ENCODE measurements at places on chromosomes 1 and 21.

GRCh38 chr21:36698385-36698980 is 432 bp upstream of the SIM2 start:
- no peak for DNase-seq

GRCh38 chr21:43864313-43864961 is 586 bp upstream of the AGPAT3 start:
- no peak for DNase-seq

DNA sequence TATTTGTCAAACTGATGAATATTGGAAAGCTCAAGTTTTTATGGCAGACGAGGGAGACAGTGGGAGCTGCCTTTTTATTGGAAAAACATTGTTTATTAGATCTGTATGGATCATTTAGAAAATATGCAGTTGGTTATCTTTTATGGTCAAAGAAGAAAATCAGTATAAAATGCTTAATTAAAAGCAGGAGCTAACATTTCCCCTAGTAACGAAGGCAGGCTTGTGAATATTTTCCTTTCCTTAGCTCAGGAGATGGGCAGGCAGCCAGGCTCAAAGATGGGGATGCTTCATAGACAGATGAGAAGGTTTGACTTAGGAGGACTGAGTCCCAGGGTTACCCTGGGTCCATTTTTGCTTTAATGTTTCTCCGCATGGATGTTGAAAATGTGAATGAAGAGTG is 26.0 kb downstream of the ROR1 start:
- DNase-seq: no peak

DNA sequence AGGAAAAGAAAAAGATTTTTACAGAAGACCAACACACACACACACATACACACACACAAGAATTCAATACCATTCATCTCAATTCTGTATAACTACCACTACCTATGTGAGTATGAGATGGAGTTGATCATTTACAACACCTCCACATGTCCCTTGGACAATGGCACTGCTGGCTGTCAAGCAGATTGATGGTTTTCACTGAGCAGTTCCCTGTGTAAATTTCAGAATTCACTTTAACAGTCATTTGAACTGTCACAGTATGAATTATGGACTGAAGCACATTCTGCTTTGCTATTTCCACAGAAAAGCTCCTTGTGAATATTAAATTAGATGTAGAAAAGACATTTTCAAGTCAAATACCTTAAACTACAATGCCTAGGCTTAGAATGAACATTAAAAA is 14.3 kb downstream of the KCNT2 start:
- DNase-seq: no peak

- no peak for DNase-seq
Measured at GRCh38 chr1:202411422-202411821, 62.9 kb downstream of the PPP1R12B start.

DNA sequence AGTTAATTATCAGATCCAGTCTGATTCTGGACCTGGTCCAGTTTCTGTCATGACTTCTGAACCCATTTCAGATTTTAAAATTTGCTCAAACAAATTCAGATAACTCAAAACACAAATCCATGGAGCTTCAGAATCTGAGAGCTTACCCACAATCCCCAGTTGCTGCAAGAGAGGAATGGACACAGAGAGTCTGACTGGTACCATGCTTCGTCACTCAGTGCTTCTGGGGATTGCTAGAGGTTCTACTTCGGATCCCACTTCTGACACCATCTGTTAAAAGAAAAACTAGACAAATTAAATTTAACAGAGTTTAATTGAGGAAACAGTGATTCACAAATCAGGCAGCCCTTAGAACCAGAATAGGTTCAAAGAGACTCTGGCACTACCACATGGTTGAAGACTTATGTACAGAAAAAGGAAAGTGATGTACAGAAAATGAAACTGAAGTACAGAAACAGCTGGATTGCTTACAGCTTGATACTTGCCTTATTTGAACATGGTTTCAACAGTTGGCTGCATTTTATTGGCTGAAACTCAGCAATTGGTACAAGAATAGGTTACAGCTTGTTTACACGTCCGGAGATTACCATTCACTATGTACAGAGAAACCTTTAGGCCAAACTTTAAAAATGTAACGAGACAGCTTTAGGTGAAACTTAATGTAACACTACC is 60.7 kb upstream of the TEKT2 start:
- no peak for DNase-seq

Data from NCI-H748 treated with DMSO at 0.1 percent for 48 hours (cell line).